Activated T-helper 1 cell treated with anti-CD3 and anti-CD28 coated beads, Interleukin-2, amount 50 U/mL, for 16 hours (primary cell): ENCODE measurements at places on chromosomes 3 and 15.

GRCh38 chr15:94467034-94467433 lies 235.7 kb downstream of the MCTP2 start:
- no peak for DNase-seq

- DNase-seq = no peak
These were observed 84.1 kb downstream of the PIK3R4 start for GRCh38 chr3:130662501-130662996.

DNA sequence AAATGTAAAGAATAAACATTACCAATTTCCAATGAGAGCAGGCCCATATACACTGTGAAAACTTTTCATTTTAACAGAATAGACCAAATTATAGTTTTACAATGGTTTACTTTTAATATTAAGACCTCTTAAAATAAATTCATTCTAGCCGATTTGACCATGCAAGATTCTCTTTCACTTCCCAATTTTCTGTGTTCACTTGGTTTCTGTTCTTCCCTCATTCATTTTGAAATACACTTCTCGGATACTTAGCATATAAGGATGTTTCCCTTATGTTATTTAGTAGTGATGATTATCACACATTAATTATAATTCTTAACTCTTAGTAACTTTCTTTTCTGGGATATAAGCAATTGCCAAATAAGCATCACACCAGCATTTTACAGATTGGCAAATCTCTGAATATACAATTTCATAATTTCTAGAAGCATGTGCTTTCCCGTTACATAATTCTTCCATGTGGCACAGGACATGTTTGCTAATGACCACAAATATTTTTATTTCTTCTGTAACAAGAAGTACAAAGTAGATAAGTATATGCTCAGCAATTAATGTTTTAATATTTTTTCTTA lies 13.9 kb downstream of the OR5H15 start:
- DNase-seq = no peak

GRCh38 chr3:175227126-175227525 lies 368.0 kb downstream of the NAALADL2 start:
- no peak for DNase-seq

DNA sequence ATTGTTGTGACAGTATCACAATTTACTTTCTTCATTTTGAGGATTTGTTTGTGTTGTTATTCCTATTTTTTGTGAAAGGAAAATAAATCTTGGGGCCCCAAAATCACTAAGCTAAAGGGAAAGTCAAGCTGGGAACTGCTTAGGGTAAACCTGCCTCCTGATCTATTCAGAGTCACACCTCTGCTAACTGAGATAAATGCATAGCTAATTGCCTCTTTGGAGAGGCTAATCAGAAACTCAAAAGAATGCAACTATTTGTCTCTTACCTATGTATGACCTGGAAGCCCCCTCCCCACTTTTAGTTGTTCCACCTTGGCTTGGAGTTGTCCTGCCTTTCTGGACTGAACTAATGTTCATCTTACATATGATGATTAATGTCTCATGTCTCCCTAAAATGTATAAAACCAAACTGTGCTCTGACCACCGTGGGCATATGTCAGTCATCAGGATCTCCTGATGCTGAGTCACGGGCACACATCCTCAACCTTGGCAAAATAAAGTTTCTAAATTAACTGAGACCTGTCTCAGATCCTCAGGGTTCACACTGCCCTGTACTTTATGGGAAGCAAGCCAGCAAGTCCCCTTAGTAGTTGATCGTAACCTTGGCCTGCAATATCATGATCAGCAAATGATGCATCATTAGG lies 523.2 kb upstream of the GOLIM4 start:
- no peak for DNase-seq

DNA sequence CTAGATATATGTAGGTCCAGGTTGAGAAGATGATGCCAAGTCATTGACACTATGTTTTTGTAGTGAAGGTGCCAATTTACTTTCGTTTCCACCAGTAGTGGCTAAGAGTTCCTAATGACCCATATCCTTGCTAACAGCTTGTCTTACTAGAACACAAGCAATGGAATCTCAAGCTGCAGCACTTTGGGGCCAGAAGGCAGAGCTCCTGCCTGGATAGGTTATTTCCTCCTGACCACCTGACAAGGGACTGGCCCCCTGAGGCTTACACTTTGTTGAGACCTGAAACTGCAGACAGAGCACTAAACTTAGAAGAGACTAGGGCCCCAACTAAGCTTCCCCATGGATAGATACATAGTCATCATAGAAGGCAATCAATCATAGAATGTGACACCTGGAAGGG lies 11.7 kb downstream of the ONECUT1 start:
- no peak for DNase-seq

GRCh38 chr3:196537319-196537984 lies 22.3 kb upstream of the SMCO1 start:
- peak; percentile 44 for DNase-seq

DNA sequence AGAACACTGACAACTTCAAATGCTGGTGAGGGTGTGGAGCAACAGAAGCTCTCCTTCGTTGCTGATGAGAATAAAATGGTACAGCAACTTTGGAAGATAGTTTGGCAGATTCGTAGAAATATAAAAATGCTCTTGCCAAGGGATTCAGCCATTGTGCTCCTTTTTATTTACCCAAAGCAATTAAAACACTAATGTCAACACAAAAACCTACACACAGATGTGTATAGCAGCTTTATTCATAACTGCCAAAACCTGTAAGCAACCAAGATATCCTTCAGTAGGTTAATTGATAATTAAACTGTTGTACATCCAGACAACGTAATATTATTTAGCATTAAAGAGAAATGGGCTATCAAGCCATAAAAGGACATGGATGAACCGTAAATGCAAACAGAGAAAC lies 37.8 kb upstream of the LSAMP start:
- DNase-seq = no peak

- DNase-seq = no peak
These were observed 2.9 kb downstream of the IFT57 start for GRCh38 chr3:108219336-108219735.
